Fibroblast of villous mesenchyme (primary cell): ENCODE measurements at places on chromosomes 6 and 20.

DNA sequence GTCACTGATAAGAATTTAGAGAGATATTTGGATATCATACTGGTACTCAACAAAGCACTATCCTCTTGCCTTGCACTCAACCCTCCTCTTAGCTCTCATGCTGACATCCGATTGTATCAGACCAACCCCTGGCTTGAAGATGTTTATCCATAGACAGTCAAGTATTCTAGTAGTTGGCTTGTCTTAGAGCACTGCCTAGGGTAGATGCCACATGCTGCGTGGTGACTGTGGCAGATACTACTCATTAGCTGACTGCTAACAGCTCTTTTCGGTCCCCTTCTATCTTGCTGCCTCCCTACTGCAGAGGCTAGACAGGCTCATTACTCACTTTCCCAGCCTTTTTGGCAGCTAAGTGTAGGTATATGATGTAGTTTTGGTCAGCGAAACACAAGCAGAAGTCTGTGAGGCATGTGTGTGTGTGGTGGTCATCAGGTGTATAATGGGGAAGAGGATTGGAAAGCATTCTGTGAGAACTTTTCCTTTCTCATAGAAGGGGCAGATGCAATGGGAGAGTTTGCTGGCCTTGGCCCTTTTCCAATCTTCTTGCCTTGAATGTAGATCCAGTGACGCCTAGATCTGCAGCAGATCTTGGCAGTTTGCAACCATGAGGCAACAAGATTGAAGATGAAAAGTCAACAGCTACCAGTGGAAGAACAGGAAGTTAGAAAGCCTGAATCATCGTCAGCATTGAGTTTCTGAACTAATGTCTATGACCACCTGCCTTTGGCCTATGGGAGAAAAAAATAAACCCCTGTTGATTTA lies 4.4 kb upstream of the IFNGR1 start:
- no peak for DNase-seq

- no peak for DNase-seq
Observed at GRCh38 chr6:67952948-67953347, 682.1 kb upstream of the ADGRB3 start.

GRCh38 chr6:37515712-37516075 lies 16.0 kb upstream of the CCDC167 start:
- DNase-seq = no peak

DNA sequence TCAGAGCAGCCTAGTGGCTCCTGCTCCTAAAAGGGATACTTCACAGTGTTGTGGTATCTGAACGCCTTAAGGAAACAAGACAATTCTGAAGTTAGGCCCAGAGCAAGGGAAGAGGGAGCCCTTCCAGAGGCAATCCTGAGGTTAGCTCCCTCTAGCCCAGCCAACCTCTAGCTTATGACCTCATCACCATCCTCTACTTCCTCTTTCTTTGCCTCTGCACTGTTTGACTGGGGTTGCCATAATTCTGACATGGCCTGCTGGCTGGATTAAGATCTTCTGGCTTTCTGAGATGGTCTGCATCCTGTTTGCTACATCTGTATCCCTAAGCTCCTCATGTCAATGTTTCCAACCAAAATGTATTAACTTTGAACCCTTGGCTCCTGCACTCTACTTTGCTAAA lies 23.3 kb upstream of the BMP2 start:
- DNase-seq = no peak
